ENCODE measurements at places on chromosomes 11 and 22.
A peak's percentile ranks its signal among the peaks of the same experiment; 100 is the strongest.

- DNase-seq, result peak; percentile 32
Observed at GRCh38 chr11:44010789-44011251, 37.0 kb upstream of the ACCSL start.

DNA sequence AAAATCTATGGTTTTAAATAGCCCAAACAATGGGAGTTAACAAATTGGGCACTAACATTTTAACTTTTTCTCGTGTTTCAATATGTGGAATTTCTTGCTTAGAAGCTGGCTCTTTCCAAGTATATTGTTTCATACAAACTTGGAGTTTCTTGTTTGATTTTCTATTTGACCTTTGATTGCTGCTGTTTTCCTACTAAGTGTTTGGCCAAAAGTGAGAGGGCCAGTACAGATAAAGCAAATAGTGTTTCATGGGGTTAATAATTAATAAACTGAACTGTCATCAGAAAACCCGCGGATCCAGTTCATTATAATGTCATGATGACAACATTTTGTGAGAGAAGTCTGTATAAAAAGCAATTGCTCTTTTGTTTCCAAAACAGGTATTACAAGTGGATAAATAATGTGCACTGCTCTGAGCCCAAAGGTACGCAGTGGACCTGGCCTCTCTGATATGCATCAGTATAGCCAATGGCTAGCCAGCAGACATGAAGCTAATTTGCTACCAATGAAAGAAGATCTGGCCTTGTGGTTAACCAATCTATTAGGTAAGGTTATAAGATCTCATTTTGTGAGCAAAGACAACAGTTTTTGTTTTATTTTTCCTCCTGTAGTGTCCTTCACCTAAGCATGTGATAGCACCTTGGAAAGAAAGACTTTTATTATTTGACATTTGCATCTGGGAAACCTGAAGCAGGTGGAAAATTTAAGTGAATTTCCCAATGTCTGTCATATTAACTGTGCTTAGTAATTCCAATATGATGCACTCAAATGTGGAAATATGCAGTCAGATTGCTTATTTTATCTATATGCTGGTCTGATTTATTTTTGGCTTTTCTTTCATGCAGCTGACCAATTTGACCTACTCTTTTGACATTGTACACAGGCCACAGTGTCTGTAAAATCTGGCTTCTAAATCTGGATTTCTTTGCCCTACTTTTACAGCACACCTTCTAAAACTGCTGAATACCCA is 8.3 kb downstream of the GAS2 start:
- DNase-seq, result no peak

GRCh38 chr11:112625814-112626213 is 335.4 kb upstream of the NCAM1 start:
- no peak for DNase-seq

DNA sequence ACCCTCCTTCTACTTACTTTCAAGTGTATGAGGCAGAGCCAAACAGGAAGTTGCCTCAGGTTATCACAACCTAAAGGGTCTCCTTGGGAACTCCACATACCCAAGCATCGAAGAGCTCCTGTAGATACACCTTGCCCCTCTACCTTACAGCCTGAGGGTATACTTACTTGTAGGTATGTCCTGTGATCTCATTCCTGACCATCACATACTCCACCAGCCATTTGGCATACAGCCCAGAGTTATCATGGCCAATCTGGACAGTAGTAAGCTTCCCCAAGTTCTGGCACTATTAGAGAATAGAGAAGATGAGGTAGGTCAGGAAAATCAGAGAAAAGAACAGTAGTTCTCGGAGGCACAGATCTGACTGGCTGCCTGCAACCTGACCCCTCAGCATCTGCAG is 53.4 kb upstream of the SCUBE2 start:
- DNase-seq, result no peak

DNA sequence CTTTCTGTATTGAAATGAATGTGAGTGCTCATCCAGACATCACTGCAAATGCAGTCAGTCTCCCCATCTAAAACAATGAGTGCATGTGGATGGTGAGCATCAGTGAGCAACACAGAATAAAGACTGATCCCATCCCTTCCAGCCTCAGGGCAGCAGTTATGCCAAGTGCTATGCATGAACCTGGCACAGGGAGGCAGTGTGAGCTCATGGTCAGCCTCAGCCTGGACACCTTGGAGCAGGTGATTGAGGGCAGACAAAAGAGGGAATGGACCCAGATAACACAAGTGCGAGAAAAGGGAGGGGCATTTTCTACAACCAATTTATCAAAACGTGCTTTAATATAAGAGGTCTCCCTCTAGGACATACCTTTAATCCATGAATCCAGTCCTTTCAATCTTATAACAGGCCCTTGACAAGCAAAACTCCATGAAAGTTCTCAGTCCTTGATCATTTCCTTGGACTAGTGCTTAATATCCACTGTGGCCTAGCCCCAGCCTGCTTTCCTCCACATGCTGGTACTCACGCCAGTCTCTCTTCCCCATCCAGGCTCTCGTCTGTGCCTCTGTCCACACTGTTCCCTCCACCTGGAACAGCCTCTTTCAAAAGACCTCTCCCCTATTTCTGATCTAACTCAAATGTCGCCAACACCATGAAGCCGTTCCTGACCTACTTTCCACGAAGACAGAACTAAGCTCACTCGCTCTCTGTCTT is 50.5 kb upstream of the LRRC55 start:
- no peak for DNase-seq
